GM12878 (cell line): ENCODE measurements at places on chromosomes 11 and 22.
A peak's percentile ranks its signal among the peaks of the same experiment; 100 is the strongest.

GRCh38 chr22:38799265-38800002 lies 5.5 kb upstream of the DNAL4 start:
- no peak for DNase-seq

GRCh38 chr11:31199378-31199777 lies 170.2 kb downstream of the DCDC1 start:
- DNase-seq: no peak

DNA sequence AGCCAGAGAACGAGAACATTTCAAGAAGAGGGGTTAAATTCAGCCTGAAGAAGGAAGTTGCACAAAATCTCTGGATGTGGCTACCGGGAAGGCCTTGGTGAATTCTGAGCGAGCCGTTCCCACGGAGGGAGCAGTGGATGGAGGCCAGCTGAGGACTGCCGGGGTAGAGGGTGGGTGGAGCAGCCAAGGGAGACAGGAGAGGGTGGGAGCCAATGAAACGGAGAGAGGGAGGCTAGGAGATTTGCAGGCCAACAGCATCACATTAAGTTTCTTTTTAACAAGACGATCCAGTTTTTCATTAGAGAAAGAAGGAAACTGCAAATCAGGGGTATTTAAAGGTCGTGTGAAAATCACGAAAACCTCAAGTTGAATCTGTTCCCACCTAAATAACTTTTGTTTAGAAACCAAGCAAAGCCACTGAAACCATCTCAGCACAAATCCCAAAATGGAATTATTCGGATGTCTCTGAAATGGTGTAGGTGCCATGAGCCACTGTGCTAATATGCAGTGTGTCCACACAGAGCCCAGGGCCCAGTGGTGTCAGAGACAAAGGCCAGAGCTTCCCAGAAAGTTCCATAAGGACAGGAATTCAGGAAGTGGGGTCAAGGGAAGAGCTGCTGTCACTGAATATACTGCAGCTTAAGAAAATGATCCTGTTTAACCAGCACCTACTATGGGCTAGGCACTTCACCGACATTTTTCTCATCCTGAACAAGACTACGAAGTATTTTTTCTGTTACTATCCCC lies 59.7 kb upstream of the SLC35C1 start:
- DNase-seq: no peak

DNA sequence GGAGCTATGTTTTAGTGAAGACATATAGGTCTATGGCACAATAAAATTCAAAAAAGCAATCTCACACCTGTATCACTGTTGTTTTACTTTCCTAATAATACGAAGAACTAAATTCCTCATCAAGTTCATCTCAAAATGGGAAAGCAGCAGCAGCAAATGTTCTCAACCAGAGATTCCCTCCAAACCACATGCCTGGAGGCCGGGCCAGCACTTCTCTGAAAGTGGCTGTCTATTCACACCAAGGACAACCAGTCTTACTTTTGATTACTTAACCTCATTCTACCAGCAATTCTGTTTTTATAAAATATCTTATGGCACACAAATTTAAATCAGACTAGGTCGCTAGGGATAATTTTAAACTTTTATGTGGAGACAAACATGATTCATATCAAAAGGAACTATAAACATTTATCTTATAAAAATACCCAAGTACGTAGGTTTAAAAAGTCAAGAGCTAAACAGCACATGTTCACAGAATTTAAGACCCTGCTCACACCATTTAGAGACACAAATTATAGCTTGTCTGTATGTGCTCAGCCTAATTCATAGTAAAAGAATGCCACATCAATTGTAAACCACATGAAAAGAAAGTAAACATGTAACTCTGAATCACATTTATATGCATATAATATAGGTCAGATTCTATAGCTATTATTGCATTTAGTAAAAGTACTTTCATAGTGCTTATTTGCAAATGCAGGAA lies 46.1 kb downstream of the RRAS2 start:
- no peak for DNase-seq

GRCh38 chr11:112266410-112266778 lies 5.7 kb upstream of the PLET1 start:
- no peak for DNase-seq

DNA sequence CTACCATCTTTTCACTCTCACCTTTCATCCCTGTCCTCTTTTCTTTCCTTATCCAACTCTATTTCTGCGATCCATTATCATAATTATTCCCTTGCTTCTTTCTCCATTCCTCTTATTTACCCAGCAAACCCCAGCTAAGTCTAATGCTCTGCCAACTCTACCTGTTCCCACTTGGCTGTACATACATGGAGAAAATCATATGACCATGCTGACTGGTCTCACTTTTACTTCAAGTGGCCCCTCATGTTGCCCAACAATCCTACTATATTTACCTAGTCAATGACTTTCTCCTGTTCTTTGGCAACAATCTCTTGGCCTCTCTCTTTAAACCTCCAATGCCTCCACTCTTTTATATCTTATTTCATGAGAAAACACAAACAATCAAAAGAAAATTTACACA lies 94.1 kb downstream of the USP35 start:
- no peak for DNase-seq

- DNase-seq: no peak
Observed at GRCh38 chr11:2771758-2772466, 72.1 kb upstream of the KCNQ1OT1 start.

- DNase-seq: no peak
Observed at GRCh38 chr11:58622344-58622743, at the start of gene CNTF. Gene CNTF, plus strand, starts transcription at chr11:58622665. Its CDS starts 88 bp downstream, at chr11:58622753.

GRCh38 chr22:29202212-29203192 lies 3.2 kb upstream of the EMID1 start:
- peak; percentile 91 for DNase-seq

DNA sequence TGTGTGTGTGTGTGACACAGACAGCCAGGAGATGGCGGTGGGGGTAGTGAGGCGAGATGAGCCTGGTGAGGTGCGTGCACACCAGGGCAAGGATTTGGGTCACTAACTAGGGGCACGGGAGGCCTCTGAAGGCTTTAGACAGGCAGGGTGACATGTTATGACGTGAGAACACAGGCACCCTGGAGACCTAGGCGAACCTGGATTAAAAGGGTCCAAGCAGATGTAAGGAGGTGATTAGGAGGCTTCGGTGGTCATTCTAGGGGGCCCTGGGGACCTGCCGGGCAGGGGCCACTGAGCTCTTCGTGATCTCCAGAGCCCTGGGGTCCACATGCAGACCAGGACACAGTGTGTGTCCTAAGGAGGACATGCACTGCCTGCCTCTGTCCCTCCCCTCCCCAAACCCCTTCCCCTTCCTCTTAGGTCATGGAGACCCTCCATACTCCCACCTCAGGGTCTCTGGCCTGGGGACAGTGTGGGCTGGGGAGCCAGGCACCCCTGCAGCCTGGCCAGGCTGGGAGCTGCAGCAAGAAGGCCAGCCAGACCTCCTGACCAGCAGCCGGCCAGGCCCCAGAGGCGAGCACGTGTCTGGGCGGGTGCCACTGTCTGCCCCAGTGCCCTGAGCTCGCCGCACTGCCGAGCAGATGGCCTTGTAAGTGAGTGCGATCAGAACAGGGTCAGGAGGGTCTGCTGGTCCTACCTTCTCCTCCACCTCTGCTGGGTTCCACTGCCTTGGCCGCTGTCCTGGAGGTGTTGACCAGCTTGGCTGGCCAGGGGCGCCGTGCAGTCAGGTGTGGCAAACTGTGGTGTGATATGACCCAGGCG lies 32.1 kb downstream of the IFT27 start:
- no peak for DNase-seq

DNA sequence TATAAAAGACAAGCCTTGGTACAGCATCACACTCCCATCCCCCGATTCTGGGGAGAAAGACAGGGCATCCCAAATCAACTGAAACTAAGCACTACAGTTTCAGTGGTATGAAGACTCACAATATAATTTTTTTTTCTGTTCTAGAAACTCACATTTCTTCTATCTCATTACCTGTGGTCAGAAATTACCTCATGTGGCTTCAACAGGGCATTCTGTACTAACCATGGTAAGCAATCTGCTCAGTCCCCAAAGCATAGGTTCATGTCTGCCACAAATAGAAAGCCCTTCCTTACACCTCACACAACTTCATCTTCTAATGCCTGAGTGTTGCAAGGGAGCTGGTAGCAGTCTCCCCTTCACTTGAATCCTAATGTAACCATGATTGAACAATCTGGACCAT lies 147.4 kb upstream of the POU2AF2 start:
- DNase-seq: no peak

- no peak for DNase-seq
Observed at GRCh38 chr11:119518746-119519730, 96.1 kb upstream of the THY1 start.

- DNase-seq: no peak
Observed at GRCh38 chr11:44595006-44595405, 29.5 kb downstream of the CD82 start.

DNA sequence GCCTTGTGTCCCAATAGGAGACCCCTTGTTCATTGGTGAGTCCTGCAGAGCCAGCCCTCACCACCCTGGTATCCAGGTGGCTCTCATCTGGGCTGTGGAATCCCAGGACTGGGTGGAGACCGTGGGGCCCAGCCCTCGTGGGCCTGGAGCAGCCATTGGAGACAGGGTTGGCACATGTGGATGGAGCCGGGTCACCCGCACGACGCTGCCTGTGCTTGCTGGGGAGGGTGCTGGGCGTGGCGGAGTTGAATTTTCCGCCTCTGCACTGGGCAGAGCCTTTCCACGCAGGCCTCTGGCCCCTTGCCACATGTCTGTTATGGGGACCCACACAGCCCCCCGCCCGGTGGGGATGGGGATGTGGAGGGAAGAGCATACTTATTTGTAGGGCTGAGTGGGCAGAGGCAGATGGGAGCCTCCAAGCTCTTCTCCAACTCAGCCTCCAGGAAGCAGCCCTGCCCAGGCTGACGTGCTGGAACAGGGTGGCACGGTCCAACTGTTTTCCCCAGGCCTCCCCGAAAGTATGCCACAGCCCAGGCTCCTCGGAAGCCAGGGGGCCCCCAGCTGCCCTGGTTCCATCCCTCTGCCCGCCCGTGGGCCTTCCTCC lies 12.6 kb downstream of the GRAMD4 start:
- no peak for DNase-seq

DNA sequence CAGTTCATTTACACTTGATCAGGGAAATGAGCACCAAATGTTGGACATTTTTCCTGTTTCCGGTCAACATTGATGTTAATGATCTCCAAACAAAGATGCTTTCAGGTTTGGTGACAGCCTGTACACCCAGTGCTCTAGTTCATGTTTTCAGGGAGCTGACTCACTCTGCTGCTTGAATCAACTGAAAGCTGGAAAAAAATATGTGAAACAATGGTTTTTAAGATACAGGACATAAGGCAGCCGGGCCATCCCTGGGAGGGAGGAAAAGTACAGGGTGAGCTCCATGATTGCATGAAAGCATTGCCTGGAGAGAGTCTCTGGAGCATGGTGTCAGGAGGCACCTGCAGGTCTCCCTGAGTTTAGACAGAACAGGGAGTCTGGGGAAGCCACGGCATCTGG lies 259.6 kb downstream of the TBC1D22A start:
- no peak for DNase-seq

DNA sequence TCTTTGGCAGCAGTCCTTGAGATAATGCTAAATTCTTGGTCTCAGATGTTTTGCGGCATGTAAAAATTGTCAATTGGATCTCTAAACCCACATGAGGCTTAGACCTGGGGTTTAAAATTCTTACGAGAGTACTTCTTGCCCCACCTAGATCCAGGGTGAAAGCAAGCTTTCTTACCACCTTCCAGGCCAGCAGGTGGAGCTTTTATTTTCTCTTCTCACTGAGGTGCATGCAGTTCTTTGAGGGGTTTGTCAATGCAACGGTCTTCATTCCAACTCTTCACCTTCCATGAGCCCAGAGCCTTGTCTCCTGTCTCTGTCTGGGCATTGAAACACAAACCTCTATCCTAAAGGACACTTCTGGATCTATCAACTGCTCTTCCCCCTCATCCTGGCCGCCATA lies 154.1 kb downstream of the MYO18B start:
- DNase-seq: no peak

DNA sequence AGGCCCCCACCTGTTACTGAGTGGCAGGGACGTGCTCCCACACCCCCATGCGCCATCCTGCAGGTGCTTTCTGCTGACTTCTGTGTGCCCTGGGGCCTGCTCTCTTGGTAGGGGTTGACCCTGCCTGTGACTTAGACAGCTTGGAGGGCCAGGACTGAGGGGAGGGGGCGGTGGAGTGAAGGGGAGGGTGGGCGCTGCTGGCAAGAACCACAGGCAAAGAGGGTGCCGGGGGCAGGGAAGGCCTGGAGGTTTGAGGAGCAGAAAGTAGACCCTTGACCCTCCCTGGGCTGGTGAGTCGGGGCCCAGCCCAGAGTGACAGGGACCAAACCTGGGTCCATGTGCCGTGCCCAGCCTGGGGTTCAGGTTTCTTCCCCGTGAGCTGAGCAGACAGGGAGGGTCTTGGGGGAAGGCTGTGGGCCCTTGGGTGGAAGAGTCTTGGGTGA lies 17.8 kb downstream of the KCNQ1 start:
- no peak for DNase-seq

- DNase-seq: peak; percentile 48
Observed at GRCh38 chr11:102936864-102937509, 18.5 kb downstream of the MMP13 start.

GRCh38 chr11:108966978-108967377 lies 302.1 kb downstream of the DDX10 start:
- no peak for DNase-seq

- no peak for DNase-seq
Observed at GRCh38 chr22:37304595-37305343, 22.5 kb downstream of the CYTH4 start.

GRCh38 chr11:30282289-30282631 lies 40.6 kb upstream of the ARL14EP start:
- peak; percentile 17 for DNase-seq

- no peak for DNase-seq
Observed at GRCh38 chr11:48141475-48142122, 75.0 kb upstream of the OR4B1 start.

GRCh38 chr11:58923300-58923788 lies 15.9 kb upstream of the GLYATL1 start:
- no peak for DNase-seq

GRCh38 chr22:31943206-31943977 lies 943 bp upstream of the YWHAH start:
- no peak for DNase-seq

DNA sequence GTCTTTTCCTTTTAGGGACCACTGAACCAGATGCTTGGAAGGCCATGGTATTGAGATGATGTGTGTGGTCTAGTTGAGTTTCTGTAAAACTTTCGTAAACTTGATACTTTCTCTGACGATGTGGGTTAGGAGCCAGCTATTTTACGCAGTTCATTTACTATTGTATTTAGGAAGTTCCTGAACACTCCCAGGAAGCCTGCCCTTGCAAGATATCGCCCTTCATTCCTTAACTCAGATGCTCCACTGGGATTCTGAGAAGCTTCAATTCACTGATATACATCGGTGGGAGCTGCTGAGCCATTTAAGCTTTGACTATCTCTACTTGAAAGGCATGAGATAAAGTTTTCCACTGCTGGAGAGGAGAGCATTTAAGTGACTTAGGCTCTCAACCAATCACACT lies 121.3 kb downstream of the CSNK2A3 start:
- no peak for DNase-seq

DNA sequence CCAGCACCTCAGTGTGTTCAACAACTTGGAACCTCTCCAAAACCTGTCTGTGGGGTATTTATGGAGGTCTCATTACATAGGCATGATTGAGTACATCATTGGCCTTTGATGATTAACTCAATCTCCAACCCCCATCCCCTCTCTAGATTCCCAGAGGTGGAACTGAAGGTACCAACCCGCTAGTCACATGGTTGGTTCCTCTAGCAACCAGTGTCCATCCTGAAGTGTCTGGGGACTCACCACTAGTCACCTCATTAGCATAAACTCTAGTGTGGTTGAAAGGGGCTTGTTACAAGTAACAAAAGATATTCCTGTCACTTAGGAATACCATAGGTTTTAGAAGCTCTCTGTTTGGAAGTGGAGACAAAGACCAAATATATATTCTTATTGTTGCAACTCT lies 40.3 kb downstream of the SIK2 start:
- DNase-seq: no peak

- DNase-seq: no peak
Observed at GRCh38 chr11:78203184-78203583, 14.5 kb downstream of the USP35 start.
